PC-3 (cell line): ENCODE measurements at places on chromosomes 1 and 21. TPM values are rescaled to one million over a fixed set of nuclear protein-coding genes. Genes with fewer than 3 reads are reported as not detected.

DNA sequence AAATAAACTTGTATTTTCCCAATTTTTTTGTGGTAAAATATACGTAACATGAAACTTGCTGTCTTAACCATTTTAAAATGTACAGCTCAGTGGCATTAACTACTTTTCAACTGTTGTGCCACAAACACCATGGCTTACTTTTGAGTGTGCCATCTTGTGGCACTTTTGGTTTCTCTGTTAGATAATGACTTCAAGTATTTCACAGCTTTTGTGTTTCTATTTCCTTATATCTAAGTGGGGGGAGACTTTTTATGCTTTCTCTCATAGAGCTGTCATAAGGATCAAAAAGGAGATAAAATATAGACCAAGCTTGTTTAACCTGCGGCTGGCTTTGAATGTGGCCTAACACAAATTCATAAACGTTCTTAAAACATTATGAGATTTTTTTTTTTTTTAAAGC lies 44.3 kb downstream of the CDC14A start:
- DNase-seq = no peak

DNA sequence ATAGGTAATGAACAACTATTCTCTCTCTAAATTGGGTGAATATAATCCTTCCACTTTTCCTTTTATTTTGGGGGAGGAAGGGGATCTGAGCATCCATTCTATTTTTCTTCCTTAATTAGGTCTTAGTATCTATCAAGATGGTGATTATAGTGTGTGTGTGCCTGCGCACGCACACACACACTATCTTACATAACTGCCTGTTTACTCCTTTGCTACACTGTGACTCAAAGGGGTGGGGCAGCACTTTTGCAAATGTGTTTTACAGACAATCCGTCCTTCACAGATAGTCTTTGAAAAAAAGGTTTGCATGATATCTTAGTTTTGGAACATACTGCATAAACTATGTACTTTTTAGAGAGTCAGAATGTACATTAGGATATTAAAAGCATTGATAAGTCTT lies 191.5 kb downstream of the SDCCAG8 start:
- peak; percentile 42 for DNase-seq

DNA sequence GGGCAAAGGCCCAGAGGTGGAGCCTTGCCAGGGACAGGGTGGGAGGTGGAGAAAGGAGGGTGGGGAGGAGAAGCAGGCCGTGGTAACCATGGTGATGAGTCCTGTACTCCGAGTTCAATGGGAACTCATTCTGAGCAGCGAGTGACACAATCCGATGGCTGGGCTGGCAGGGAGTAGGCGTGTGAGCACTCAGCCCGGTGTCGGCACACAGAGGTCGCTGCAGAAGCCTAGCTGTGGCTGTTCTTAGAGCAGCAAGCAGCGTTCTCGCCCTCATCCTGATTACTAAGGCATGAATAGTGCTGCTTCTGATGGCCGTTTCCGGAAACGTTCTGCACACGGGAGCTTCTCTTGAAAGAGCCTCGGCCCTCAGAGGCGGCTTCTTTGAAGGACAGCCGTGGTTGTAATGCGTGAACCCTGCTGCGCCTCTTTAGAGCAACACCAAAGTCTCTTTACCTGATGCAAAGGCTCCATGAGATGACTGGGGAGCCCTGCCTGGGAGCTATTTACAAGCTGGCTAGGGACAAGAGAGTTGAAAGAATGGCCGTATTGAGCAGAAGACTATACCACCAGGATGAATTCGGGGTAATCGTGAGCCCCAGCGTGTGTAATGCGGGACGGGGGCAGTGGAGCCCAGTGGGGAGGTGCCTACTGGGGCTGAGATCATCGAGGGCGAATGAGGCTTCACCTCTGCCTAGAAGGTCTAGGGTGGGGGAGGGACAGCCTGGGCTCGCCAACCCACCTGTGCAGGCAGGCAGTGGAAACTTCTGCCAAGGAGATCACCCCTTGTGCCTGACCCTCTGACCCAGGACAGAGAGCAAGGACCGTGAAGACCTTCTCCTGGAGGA lies 72.8 kb upstream of the PAX7 start:
- peak; percentile 6 for DNase-seq

GRCh38 chr1:184499616-184500015 lies 112.8 kb downstream of the C1orf21 start:
- DNase-seq = no peak

DNA sequence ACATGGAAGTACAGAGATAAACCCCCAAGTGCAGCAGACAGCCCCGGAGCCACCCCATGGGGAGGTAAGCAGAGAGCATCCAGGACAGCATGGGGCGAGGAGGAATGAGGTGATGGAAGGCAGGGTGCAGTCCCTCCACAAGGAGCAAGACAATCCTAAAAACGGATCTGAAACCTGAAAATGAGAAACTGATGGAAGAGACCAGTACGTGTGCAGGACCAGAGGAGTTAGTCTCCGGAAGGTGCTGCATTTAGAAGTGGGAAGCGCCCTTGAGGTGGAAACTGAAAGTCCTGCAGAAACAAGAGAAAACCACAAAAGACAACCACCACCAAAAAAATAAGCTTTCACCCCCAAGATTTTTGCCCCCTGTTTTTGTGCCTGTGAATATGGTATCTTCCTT lies 17.4 kb upstream of the DDOST start:
- DNase-seq = no peak

KDF1 gene
- 21.7 and 22.9 TPM in 2 replicates for total RNA-seq

DNA sequence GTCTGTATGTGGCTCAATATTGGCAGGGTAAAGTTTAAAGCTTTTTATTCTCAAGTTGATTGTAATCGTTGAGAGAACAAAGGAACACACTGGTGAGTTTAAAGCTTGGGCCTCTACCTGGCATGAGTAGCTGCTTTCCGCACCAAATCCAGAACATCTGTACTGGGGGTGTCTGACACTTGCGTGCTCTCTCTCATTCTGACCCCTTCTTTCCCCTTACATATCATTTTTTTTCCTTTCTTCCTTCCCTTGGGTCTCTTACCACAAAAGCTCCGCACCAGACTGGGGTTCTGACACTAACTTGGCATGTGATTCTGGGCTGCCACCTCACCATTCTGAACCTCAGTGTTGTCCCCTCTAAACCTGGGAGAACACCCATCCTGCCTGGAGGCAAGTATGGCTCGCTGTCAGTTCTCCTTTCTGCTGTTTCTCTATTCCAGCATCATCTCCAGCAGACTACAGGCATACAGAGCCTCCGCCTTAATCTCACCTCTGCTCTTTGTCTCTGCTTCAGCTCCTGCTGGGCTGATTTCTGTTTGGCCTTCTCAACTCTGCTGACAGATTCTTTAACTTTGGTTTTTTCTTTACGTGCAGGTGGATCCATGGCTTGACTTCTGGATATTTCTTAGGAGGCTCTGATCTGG lies 859 bp upstream of the ERMAP start:
- DNase-seq = peak; percentile 14

DNA sequence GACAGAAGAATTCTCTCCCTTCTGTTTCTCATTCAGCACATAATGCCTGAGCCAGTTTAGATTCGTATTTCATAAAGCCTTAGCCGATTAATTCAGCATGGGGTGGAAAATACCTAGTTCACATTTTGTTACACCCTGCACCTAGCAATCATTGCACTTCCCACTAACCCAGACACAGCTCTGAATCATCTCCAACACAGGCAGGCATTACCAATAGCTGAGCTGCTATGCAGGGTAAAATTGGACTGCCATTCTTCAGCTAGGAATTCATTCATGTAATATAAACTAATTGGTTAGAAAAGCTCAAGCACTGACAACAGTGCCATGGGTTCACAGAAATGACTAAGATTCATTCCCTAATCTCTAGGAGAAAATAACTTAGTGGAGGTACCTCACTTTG lies 26.9 kb upstream of the NKAIN1 start:
- no peak for DNase-seq

KLF17 gene
- 0.26 and 0.58 TPM in 2 replicates for total RNA-seq

DNA sequence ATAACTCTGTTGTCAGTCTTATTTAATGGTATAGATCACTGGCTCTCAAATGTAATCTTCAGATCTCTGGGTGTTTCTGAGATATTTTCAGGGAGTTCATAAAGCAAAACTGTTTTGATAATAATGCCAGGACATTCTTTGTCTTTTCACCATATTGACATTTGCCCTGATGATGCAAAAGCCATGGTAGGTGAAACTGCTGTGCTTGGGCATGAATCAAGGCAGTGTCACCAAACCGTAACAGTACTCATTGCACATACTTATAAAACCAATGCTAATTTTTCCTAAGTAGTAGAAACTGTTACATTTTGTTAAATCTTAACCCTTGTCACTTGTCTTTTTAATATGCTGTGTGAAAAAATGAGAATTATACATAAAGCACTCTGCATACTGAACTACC lies 76.0 kb downstream of the RPS6KC1 start:
- peak; percentile 78 for DNase-seq

DNA sequence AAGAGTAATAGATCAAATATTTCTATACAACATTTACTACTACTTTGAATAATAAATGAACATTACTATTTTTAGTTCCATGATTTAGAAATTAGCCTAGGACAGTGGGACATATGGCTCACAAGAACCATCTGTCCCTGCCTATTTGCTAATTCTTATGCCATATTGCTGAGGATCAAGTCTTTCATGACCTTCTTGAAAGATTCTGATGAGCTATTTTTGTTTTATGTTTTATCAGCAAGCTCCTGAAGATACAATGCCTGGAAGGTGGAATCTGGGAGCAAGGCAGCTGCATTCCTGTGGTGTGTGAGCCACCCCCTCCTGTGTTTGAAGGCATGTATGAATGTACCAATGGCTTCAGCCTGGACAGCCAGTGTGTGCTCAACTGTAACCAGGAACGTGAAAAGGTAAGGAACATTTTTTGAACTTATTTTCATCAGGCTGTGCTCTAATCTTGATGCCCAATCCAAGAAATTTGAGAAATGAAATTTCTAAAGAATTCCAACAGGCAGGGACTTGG lies 326.7 kb downstream of the PAPPA2 start:
- DNase-seq = no peak
